KBM-7 (cell line): ENCODE measurements at places on chromosomes 6 and 20.

- no peak for DNase-seq
Measured at GRCh38 chr6:104031346-104031745, 828.4 kb downstream of the HACE1 start.

- no peak for DNase-seq
Measured at GRCh38 chr6:140905724-140906123, 1227.0 kb upstream of the GJE1 start.

DNA sequence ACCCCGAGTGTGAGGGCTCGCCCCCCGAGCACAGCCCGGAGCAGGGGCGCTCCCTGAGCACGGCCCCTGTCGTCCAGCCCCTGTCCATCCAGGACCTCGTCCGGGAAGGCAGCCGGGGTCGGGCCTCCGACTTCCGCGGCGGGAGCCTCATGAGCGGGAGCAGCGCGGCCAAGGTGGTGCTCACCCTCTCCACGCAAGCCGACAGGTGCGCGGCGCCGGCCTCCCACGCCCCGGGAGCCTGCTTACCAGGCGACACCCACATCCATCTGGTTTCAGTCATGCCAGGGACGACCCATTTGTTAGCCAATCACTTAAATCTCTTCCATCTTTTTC lies 73.5 kb upstream of the PBOV1 start:
- DNase-seq, result no peak

DNA sequence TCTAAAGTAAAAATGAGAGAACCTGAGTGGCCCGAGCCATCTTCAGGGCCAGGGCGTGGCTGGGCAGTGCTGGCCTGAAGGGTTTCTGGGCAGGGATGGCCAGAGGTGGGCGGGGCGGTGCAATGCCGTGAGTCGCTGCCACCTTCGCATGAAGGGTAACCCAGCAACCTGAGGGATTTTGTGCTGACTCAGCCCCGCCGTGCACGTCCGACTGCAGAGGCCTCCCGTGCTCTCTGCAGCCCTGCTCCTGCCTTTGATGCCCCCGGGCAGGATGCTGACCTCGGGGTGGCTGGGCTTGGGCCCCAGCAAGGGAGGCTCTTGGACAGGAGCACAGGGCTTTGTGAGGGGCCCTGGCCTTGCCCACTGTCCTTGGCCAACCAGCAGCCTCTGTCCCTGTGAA lies 81.7 kb upstream of the GATA5 start:
- no peak for DNase-seq

DNA sequence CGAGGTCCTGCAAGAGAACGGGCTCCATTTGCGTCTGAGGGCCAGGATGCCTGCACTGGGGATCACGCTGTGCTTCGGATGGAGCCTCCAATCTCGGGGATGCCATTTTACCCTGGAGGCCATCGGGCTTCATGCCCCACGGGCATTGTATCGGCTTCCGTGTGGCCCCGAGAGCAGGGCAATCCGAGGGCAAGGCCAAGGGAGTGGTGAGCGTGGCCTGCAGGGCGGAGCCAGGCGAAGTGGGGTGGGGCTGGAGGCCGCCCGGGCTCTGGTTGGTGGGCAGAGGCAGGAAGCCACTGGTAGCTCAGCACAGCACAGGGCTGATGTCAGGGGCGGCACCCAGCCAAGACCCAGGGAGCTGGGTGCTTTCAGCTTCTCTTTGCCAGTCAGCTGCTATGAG lies 57.5 kb upstream of the BHLHE23 start:
- no peak for DNase-seq

DNA sequence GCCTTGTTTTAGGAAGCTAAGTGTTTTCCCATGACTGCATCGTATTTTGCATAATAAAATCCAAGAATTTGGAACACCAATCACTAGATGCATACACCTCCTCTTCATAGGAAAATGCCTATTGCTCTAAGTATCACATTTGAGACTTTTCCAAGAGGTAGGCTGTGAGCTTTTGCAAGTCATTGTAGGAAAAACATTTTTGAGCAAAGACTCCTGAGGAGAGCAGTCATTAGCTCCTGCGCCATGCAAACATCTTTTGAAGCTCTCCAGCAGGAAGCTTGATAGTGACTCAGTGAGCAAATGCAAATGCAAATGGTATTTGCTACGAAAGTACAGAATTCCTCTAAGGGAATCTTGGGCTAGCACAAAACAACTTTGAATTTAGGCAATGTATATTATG lies 750.4 kb downstream of the QKI start:
- no peak for DNase-seq

DNA sequence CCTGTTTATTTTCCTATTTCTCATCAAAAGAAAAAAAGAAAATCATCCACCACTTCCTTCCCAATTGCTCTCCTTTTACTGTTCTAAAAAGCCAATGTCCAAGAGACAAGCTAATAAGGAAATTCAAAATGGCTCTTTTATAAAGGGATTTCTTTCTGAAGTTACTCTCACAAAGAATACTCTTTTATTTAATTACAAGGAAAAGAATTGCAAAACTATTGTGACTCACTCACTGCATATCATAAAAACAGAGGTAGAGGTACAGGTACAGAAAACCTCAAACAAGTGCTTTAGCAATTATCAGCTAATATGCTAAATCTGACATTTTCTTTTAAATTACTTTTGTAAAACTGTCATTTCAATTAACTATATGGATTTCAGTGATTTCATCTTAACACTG lies 18.1 kb downstream of the DEK start:
- no peak for DNase-seq

DNA sequence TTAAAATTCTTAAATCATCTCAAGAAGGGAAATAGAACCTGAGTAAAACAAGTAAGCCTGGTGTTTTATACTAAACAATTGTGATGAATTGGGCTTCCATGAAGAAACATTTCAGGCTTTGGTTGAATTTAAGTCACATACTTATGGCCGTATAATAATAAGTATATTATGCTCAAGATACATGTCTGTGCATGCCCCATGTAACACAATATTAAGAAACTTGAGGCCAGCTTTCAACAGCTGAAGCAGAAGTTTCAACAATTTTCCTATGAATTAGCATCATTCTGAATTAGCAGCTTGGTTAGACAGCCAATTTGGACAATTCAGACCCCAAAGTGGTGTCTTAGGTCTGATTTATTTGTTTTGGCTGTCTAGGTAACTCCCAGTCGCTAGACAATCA lies 243.7 kb downstream of the MYLK4 start:
- DNase-seq, result no peak

- no peak for DNase-seq
Measured at GRCh38 chr20:47283411-47283810, 73.1 kb downstream of the ZMYND8 start.

GRCh38 chr6:32149092-32149755 lies 2.5 kb downstream of the PRRT1 start:
- no peak for DNase-seq

DNA sequence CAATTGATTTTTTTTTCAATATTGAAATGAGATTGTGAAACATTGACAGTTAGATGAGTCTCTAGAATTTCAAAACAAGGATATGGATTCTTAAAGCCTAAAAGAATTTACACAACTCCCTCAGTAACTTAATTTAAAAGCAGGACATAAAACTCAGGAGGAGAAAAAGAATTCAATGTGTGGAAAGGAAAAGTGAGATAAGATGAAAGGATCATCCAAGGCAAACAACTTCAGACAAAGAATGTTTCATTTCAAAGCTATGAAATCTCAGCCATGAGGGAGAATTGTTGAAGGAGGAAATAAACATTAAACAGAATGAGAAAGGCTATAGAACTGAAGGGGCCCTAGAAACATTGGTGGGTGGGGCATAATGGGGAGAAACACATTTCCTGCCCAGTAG lies 191.7 kb upstream of the NOX3 start:
- DNase-seq, result no peak

DNA sequence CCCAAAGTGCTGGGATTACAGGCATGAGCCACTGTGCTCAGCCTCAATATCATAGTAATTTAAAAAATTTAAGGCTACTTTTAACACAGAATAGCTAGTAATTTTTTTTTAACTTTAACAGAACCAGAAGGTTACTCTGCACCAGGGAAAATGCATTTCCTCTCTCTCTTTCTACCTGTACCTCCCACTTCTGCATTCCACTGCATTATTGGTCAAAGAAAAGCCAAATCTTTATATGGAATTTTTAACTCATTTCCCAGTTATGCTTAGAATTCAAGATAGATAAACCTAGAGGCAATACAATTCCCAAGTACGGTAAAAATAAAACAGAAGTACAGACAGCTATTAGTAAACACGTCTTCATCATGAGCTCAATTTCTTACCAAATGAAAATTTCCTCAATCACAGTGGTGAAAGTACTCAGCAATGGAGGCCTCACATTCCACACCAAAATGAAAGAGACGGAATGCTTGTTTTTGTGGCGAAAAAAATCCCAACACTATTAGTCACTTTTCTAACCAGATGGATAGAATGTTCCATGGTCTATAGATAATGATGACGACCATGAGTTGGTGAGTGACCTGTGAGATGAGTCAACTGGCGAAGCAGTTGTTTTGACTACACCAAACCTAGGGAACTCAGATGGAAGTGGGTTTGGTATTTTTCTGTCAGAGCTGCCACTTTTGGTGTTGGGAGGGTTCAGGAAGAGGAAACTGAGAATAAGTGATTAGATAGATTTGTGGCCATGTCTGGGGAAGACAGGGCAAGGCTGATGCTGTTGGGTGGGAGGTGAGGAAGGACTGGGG lies 104.7 kb upstream of the SGK1 start:
- no peak for DNase-seq

GRCh38 chr20:15252304-15252703 lies 914.9 kb upstream of the FLRT3 start:
- no peak for DNase-seq

DNA sequence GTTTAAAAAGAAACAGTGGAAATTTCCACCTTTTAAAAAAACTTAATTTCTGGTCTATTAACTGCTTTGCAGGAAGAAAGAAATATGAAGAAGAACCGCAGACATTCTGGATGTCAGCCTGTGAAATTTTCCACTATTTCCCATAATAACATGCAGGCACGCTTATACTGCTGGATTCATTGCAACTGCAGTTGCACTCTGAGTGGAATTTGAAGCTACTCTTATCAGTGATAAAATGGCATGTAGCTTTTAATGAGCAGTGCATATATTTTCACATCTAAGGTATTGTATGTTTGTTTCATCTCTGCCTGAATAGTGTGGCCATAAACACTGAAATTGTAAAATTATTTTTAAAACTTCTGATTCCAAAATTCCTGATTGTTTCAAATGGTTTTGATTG lies 28.2 kb downstream of the NCOA3 start:
- no peak for DNase-seq

DNA sequence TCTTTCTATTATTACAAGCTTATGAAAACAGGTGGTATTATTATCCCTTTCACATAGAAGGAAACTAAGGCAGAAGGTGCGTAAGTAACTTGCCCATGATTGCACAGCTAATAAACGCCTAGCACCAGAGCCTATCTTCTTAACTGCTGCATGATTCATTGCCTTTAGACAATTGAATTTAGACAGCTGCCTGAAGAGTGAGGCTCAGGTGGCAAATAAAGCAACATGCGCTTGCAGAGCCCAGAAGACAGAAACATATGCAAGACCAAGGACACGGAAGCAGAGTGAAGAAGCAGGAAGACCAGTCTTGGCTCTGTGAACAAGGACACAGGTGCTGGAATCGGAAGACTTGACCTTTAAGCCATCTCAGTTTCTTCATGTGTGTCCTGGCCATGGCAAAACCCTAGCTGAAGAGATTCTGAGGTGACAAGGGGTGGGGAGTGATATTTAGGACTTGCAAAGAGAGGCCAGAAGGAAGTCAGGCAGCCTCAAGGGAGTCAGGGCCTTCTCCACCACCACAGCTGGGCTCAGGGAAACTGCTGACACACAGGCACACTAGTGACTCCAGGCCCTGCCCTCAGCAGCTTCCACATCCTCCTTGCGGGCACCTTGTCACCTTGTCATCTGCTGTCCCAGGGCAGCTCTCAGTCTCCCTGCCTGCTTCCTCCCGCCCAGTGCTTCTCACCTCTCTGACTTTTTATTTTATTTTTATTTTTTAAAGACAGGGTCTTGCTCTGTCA lies 91.7 kb upstream of the SLC22A16 start:
- no peak for DNase-seq

DNA sequence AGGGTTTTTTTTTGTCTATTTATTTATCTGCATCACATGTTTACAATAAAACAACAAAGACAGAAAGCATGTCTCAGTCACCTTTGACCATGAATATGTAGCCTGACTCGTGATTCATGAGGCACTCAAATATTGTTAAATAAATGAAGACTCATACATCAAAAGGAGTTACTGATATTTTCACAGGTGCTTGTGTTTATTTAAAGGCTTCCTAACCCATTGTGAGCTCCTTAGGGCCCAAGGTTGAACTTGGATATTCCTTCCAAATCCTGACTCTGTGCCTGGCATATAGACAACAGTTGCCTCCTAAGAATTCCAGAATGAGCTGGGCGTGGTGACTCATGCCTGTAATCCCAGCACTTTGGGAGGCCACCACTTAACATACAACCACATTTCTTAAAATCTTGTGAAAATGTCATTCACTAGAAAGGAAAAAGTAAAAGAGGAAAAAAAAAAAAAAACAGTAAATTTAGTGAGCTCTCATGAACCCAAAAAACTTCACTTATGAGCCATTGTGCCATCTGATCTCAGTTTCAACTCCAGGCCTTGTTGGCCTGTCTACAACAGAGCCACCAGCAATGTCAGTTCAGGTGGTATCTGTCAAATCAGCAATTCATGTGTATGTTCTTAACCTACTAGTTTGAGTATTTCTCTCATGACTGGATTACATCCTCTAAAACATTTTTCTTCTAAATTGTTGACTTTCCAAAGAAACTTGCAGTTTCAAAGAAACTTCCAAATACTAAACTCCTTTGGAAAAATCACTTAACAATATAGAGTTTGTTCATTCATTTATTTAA lies 162.7 kb upstream of the MARCKS start:
- DNase-seq, result no peak

DNA sequence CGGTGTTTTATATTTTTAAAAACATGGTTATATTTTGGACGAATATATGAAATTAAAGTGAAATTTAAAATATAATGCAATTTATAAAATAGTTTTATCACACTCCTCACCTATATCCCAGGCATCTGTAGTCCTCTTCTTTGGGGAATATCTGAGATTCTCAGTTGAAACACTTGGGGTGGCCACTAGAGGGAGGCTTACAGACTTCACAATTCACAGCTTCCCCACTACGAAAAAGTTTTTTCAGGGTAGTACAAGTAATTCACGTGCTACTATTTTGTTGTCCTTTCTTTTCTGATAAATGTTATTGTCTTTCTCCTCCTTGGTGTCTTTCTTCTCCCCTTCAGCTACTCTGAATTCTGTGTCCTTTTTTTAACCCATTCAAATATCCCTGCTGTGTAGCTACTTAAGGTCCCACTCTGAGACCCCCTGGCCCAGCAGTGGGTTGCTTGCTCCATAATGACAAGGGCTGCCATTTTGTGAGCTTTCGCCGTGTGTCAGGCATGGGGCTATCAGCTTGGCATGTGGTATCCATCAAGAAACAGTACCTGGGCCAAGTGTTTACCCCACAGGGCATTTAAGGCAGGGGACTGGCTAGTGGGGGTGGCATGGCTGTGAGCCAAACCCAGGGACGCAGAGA lies 43.6 kb upstream of the PHACTR3 start:
- DNase-seq, result peak; percentile 50
